Small intestine (tissue), 16 donors: ENCODE measurements at places on chromosomes 11 and 22. TPM values are rescaled to one million over a fixed set of nuclear protein-coding genes. Genes with fewer than 3 reads are reported as not detected.

LPXN gene
- polyA plus RNA-seq, result 10.3 TPM

AMOTL1 gene
- polyA plus RNA-seq, result 6.6 TPM

ZNF214 gene
- 6.8 TPM for polyA plus RNA-seq

MYRF gene
- polyA plus RNA-seq, result 48.1 TPM

SLC17A6 gene
- not detected for polyA plus RNA-seq

CRACR2B gene
- 88.8 TPM for polyA plus RNA-seq

MPEG1 gene
- 40.1 TPM for polyA plus RNA-seq

PVALB gene
- polyA plus RNA-seq, result not detected

TMEM109 gene
- 14.1 TPM for polyA plus RNA-seq

GGTLC2 gene
- polyA plus RNA-seq, result not detected

LRRC75B gene
- polyA plus RNA-seq, result 15.5 TPM

CELSR1 gene
- polyA plus RNA-seq, result 1.9 TPM

JHY gene
- polyA plus RNA-seq, result 1.3 TPM

TEX54 gene
- 0.83 TPM for polyA plus RNA-seq

DDX25 gene
- 0.81 TPM for polyA plus RNA-seq

CNTN5 gene
- 0.04 TPM for polyA plus RNA-seq

CARD18 gene
- polyA plus RNA-seq, result not detected

PRRG4 gene
- 10.7 TPM for polyA plus RNA-seq

NOX4 gene
- polyA plus RNA-seq, result not detected

GSTT2B gene
- 1.1 TPM for polyA plus RNA-seq

SYT7 gene
- 12.2 TPM for polyA plus RNA-seq

SERGEF gene
- 31.1 TPM for polyA plus RNA-seq

SUSD2 gene
- 7.6 TPM for polyA plus RNA-seq

OR52E5 gene
- not detected for polyA plus RNA-seq

OR5B21 gene
- polyA plus RNA-seq, result not detected

CASTOR1 gene
- polyA plus RNA-seq, result 8.3 TPM

OR52H1 gene
- not detected for polyA plus RNA-seq

TRIM51 gene
- not detected for polyA plus RNA-seq

MMP8 gene
- 0.18 TPM for polyA plus RNA-seq

NRGN gene
- polyA plus RNA-seq, result 6.5 TPM

KDM4E gene
- not detected for polyA plus RNA-seq

KRTAP5-10 gene
- not detected for polyA plus RNA-seq

MRGPRX3 gene
- polyA plus RNA-seq, result not detected
